Neuronal stem cell (in vitro differentiated cells): ENCODE measurements at places on chromosomes 12 and 14.
A peak's percentile ranks its signal among the peaks of the same experiment; 100 is the strongest.

GRCh38 chr12:101777485-101777884, 38.2 kb upstream of the SYCP3 start:
- DNase-seq: no peak

DNA sequence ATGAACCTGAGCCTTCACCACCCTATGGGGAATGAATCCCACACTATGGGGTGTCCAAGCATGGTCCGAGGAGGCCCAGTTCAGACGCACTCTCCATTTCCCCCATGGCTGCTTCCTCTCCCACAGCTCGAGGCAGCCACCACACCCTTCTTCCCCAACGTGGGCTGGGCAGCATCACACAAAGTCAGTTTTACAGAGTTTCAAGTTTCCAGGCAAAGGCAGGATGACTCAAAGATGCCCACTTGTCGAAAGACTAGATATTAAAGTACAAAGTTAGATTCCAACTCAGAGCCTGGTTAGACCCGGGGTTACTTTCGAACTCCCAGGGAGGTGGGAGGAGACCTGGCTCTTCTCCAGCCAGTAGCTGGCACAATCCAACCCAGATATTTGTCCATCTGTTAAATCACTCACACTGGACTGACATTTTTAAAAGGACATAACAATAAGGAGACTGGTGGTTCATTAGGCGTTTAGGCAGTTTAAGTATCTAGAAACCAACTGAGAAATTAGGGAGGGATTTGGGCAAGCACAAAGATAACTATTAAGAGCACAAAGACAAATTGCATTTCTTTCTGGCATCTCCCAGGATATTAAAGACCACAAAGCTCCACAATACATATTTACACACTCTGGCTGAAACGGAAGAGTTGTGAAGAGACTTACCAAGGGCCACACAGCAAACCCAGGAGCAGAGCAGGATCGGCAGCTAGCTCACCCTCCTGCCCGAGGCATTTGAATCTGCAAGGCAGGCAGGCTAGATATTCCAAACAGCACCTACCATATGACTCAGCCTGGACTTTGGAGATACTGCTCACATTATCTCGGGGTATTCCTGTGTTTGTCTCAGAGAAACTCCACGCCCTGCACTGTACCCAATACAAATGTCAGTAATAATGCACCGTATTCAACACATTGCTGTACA, 34.8 kb downstream of the TMCC3 start:
- no peak for DNase-seq

GRCh38 chr12:8661751-8662150, 875 bp downstream of the MFAP5 start:
- DNase-seq: no peak

DNA sequence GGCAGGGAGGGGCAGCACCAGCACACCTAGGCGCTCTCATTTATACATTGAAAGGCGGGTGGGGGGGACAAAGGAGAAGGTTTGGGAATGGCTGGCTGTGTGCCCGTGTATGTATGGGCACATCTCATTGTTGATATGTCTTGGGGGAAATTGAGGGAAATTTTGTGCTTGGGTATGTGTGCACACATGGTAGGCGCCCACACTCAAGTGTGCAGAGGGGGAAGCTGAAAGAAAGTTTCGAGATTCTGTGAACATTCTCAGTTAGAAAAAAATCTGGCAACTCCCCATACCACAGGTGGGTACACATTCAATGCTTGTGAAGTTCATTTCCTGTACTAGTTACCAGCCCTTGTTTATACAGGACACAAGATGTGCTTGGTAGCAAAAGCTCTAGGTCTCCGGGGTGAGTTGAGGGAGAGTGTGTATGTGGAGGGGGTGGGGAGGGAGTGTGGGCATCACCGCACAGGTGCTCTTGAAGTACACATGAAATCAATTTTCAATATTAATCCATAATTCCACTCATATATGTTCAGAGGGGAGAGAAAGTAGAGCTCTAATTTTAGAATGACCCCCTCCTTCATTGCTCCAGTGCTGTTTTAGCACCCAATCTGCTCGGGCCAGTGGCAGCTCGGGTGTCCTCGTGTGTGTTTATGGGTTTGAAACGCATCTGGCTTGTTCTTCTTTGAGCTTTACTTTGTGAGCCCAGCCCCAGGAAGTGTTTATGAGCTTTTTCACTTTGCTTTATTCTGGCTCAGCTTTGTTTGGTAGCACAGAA, 286.0 kb downstream of the ZFP36L1 start:
- no peak for DNase-seq

DNA sequence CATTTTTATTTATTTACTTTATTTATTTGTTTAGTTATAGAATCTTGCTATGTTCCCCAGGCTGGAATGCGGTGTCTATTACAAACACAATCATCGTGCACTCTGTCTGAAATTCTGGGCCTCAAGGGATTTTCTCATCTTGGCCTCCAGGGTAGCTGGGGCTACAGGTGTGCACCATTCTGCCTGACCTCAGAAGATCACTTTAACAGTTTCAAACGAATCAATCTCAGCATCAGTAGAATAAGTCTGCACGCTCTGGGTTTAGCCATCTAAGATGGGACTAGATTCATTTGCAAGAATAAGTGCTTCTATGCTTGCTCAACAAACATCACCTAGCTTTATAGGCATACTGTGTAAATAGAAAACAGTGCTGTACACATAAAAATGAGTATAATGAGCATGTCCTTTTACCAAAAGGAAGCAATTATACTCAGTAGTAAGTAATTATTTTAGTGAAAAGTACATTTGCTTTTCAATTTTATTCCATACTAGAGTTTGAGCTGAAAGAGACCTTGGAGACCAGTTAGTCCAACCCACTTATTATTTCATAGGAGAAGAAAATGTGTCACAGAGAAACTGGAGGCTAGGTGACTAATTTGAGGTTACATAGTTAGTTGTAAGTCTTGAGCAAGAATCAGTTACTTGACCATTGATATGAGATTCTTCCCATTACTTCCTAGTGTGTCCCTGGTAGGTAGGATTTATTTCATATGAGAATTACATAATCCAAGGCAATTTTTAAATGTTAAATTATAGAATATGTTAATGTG, 456.5 kb upstream of the LMO3 start:
- no peak for DNase-seq

DNA sequence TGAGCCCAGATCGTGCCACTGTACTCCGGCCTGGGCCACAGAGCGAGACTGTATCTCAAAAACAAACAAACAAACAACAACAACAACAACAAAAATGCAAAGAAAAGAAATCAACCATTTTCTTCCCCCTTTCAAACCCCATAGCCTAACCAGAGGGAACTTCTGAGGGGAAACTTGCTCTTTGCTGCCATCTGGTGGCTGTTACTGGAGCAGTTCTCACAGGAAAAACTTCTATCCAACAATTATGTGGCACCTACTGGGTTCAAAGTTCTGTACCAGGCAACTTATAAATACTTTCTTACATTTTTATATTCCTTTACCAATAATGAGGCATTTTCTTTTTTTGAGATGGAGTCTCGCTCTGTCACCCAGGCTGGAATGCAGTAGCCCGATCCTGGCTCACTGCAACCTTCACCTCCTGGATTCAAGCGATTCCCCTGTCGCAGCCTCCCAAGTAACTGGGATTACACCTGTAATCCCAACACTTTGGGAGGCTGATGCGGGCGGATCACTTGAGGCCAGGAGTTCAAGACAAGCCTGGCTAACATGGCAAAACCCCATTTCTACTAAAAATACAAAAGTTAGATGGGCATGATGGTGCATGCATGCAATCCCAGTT, 50.9 kb upstream of the BICDL1 start:
- DNase-seq: peak; percentile 67

DNA sequence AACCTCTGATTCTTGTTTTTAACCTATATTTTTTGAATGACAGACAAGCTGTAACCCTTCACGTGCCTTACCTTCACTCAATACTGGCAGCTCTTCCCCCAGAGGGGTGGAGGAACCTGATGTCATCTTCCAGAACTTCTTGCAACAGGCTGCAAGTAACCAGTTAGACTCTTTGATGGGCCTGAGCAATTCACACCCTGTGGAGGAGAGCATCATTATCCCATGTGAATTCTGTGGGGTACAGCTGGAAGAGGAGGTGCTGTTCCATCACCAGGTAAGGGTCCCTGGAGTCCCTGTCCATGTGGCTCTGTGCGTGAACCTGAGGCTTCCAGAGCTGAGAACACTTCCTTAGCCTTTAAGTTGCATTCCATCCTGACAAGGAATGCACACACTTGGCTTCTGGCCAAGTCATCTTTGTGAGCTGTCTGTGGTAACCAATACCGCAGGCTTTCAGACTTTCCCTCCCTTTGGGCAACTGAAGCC, 22.7 kb downstream of the TRAFD1 start:
- DNase-seq: no peak

DNA sequence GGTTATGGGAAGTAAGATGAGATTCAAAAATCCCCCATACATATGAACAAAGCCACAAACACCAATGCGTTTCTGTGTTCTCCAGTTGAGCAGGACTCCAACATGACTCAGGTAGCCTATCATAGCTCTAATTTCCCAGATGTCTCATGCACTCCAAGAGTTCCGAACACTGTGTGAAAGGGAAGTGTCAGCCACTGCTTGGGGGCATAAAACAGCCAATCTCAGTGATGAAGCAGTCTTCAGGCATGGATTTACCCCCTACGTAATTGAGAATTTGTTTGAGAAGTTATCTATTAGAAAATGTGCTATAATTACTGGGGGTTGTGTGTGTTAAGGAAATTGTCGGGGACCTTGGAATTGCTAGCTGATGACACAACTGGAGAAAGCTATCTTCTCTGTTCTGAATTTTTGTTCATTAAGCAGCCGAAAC, 153.9 kb upstream of the AVPR1A start:
- DNase-seq: no peak

GRCh38 chr12:65946419-65946818, 122.1 kb downstream of the HMGA2 start:
- DNase-seq: no peak

GRCh38 chr14:33612197-33612505, 338.7 kb downstream of the EGLN3 start:
- DNase-seq: peak; percentile 12

GRCh38 chr12:123987022-123987421, 14.0 kb downstream of the ZNF664 start:
- DNase-seq: no peak

DNA sequence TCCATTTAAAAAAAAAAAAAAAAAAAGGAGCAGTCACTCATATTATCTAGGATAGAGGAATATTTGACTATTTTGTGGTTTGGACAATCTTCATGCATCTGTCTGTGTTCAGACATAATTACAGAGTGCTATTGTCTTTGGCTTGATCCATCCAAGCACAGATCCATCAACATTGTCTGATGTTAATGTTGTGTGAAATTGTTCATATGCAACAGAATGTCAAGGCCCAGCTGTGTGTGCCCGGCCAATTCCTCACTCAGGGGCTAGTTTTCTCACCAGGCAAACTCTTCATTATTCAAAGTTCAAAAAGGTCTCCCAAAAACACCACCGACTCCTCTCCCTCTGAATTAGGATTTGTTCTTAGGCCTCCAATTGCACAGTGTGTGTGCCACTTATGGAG, 324.9 kb upstream of the TMTC1 start:
- DNase-seq: no peak

- DNase-seq: no peak
Observed at GRCh38 chr14:22536853-22537338, 52.1 kb downstream of the DAD1 start.

GRCh38 chr12:97645726-97646125, 183.1 kb downstream of the RMST start:
- no peak for DNase-seq

DNA sequence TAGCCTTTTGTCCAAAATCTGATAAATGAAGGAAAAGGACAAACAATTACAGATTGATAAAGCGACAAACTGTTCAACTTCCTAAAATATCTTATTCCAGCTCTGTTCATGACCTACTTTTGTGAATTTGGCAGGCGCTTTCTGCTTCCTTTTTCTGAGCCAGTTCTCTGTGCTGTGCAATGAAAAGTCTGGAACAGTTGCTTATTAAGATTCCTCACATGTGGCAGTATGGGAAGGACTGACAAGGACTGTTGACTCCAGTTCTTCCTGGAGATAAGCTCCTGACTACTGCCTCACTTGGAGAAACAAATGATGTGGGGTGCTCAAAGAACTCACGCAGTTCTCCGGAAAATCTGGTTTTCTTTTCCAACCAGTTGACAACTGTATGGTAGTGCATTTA, 58.3 kb upstream of the ANP32D start:
- no peak for DNase-seq

DNA sequence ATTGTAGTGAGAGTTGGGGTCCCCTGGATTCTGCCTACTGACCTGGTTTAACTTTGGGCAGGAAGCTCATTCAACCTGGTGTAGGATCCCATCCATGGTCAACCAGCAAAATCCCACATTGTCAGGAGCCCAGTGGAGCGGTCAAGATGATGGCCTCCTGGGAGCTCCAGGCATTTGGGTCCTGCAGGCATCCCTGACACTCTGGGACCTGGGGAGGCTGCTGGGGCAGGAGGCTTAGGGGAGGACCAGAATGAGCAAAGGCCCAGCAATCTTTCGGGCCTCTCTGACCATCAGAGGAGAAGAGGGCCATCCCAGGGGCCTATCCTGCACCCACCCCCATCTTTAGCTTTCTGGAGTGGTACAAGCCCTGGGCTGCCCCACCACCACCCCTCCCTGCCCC, 104.0 kb downstream of the PRMT8 start:
- no peak for DNase-seq

DNA sequence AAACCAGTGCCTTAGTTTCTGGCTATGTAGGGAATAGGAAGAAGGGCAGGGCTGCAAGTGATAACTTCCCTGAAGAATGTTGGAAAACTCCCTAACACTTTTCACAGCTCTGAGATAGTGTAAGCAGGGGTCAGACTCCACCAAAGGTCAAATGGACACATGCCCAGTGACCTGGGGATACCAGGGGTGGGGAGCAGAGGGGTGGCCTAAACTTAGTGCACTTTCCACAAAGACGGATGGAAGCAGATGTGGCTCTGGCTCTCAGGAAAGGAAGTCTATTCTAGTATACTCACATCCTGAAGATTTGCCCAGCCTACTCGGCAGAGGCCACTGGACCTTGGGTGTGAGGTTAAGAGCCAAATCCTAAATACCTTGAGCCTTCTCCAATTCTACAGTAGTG, 285.8 kb downstream of the NUAK1 start:
- DNase-seq: no peak

DNA sequence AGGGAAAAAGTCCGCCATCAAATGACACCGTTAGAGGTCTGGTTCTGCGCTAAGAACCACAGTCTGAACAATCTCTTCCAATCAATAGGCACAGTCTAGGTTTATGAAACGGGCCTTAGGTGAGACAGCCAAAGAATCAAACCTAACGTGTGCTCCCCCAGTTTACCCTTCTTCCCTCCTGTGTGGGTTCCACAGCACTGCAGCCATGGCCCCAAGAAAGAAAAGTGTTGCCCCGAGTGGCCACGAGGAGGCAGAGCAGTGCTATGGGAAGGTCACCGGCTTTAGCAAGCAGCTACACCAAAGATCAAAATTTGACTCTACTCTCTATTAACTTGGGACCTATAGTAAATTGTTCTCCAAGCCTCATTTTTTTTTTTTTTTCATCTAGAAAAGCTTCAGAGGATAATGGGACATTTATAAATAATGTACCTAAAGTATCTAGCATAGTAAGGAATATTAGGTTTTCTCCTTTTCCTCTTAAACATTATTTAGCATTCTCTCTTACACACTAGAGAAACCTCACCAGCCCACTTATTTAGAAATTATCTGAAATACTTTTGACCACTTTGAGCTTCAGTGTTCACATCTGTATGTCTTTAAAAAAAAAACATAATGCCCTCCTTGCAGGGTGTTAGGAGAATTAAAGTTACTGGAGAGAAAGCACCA, 70.2 kb upstream of the GPHB5 start:
- peak; percentile 23 for DNase-seq

GRCh38 chr14:103731916-103732867, 16.6 kb downstream of the ZFYVE21 start:
- no peak for DNase-seq
